ENCODE measurements at places on chromosomes 7 and 10.

- DNase-seq: peak; percentile 47
Measured at GRCh38 chr10:103145046-103145445, 48.0 kb downstream of the NT5C2 start.

DNA sequence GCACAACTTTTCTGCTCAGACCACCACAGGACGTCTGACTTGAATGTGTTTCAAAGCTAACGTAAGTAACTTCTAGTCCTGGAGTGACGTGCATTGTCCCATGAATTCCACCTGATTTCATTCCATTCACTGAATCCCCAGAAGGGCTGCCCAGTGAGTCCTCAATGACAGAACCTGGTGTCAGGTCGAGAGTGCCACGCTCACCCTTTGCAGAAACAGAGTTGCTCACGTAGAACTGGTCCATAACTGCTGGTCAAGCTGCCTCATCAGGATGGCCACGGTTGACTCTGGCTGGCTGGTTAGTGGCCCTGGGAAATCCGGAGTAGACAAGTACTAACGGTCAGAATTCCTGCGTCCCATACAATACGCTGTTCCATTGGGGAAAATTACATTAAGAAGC, 50.6 kb upstream of the UBE3C start:
- DNase-seq: no peak

DNA sequence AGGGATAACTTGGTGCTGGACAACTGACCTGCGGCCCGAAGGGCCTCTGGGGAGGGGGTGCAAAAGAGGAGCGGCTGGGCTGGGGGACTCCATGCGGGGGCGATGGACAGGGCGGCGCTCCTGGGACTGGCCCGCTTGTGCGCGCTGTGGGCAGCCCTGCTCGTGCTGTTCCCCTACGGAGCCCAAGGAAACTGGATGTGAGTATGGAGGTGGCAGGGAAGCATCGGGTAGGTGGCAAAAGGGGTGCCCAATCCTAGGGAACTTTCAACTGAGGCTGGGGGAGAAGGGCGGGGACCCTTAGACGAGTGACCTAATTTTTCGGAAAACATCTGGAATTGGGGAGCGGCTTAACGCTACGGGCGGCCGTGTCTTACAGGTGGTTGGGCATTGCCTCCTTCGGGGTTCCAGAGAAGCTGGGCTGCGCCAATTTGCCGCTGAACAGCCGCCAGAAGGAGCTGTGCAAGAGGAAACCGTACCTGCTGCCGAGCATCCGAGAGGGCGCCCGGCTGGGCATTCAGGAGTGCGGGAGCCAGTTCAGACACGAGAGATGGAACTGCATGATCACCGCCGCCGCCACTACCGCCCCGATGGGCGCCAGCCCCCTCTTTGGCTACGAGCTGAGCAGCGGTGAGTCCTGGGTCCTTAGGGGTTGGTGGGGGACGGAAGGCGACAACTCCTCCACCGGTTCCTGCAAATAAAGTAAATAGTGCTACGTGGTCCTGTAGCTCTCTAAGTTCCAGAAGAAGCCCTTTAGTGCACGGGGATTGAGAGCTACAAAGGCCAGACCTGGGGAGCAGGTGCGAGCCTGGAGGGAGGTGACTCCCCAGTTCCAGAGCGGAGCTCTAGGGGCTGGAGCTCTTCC, 622 bp downstream of the WNT16 start:
- DNase-seq: no peak

GRCh38 chr7:121753944-121754343, 119.0 kb upstream of the PTPRZ1 start:
- DNase-seq: no peak

DNA sequence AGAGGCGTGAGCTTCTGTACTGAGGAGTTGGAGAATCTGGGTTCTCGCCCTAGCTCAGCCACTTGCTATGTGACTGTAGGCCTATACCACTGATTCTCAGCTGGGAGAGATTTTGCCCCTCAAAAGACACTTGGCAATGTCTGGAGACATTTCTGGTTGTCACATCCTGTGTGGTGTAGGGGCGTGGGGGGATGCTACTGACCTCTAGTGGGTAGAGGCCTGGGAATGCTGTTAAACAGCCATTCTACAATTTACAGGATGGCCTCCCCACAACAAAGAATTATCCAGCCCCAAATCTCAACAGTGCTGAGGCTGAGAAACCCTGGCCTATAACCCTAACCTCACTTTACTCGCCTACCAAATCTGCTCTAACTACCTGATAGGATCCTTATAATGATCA, 58.8 kb upstream of the GAD2 start:
- no peak for DNase-seq

- DNase-seq: no peak
Measured at GRCh38 chr7:88132725-88133124, 87.1 kb downstream of the SRI start.

DNA sequence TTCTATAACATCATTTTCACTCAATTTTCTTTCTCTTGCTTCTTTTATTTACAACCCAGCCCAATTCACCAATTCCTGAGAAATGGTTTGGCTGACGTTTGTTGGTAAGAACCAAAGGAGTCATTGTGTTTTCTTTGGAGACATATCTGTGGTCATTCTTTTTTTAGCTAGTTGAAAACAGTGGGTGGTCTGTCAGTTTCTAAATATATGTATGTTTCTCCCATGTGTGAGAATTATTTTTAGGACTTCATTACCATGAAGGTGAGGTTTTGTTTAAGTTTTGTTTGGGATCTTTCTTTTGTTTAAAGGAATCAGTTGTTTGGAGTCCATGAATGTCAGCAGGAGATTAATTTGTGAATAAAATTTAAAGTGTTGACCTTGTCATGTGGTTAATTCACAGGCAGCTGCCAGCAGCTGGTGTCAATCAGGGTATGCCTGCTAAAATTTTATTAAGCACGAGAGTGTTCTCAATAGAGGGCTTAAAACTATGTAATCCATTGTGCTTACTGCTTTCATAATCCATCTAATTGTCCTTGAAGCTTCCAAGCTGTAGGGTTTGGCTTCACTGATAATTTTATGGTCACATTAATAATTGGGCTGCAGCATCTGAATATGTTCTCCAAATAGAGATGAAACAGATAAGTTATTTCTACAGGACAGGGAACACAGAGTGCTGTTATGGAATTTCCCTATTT, 38.7 kb downstream of the INSYN2A start:
- peak; percentile 67 for DNase-seq

GRCh38 chr10:26468291-26468690, 30.1 kb downstream of the APBB1IP start:
- peak; percentile 56 for DNase-seq

GRCh38 chr10:117266812-117267211, 25.9 kb downstream of the SLC18A2 start:
- DNase-seq: no peak

DNA sequence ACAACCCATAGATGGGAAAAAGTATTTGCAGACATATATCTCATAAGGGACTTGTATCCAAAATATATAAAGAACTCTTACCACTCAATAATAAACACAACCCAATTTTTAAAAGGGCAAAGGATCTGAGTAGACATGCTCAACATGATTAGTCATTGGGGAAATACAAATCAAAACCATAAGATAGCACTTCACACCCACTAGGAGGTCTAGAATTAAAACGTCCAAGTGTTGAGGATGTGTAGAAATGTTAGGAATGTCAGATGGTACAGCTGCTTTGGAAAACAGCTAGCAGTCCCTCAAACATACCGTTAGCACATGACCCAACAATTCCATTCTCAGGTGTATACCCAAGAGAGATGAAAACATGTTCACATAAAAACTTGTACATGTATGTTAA, 8.3 kb downstream of the PSTK start:
- peak; percentile 43 for DNase-seq

GRCh38 chr7:96654630-96655188, 54.9 kb downstream of the SEM1 start:
- no peak for DNase-seq

GRCh38 chr10:31133251-31133791, 101.7 kb upstream of the ZNF438 start:
- no peak for DNase-seq

DNA sequence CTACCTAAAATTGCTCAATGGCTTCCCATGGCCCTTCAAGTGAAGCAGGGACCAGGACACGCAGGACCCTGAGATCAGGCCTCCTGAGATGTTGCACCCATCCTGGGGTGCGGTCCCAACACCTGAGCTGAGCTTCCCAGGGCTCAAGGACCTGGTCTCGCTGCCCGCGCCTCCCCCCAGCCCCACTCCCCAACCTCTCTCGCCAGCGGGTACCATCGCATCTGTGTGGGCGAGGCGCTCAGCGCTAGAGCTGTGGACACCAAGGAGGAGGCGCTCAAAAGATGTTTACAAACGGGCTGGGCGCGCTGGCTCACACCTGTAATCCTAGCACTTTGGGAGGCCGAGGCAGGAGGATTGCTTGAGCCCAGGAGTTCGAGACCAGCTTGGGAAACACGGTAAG, 7.4 kb upstream of the CRYGN start:
- DNase-seq: no peak

GRCh38 chr10:26508016-26508415, 69.9 kb downstream of the APBB1IP start:
- peak; percentile 43 for DNase-seq

- no peak for DNase-seq
Measured at GRCh38 chr7:135682191-135682590, 19.9 kb downstream of the STMP1 start.

GRCh38 chr10:103897241-103897774, 20.7 kb downstream of the STN1 start:
- no peak for DNase-seq

DNA sequence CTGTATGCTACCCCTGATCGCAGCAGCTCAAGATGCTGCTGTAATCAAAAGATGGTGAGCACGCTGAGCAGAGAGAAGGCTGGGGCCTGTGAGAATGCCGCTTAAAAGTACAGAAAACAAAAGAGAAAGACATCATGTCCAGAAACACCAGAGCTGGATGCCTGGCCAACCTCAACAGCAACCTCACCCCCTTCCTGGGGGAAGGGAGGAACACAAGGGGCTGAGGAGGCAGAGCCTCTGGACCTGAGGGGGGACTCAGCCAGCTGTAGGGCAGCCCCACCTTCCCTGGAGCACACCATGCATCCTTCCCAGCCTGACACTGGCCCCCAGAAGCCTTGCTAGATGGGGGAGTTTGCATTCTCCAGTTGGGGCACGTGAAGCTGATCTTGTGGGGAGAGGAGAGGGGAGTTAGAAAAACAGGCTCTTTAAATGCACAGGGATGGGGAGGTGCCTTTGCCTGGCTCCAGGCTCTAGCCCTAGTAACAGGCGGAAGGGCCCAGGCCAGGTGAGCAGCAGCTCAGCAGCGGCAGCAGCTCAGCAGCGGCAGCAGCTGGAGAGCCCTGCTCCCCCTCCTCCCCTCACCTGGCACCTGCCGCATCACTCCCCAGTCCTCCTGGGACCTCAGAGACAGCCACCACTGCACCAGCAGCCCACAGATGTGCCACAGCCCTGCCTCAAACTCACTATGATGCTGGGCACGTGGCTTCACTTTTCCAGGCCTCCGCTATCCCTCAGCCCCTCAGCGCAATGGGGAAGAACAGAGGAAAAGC, 156.3 kb downstream of the NEURL1 start:
- DNase-seq: no peak
